ENCODE measurements at places on chromosomes 3 and 15.

DNA sequence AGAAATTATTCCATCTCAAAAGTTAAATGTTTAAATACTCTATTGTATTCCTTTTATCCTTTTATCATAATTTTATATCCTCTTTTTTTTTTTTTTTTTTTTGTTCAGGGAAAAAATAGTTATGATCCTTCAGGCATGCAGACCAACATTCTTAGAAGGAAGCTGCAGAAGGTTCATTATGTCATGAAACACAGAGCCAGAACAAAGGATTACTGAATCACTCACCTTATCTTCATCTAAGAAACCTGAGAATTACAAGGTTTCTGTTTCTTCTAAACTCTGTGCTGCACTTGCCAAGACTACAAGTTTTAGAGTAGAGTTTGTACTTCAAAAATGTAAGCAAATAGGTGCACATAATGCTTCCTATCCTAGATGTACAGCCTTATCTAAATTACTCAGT is 3.3 kb downstream of the PLCH1 start:
- DNase-seq: no peak

GRCh38 chr3:195102609-195103467 is 168.1 kb downstream of the XXYLT1 start:
- no peak for DNase-seq

GRCh38 chr15:58469432-58470353 is 37.9 kb downstream of the LIPC start:
- DNase-seq: no peak

GRCh38 chr15:90957031-90957790 is 2.5 kb downstream of the RCCD1 start:
- no peak for DNase-seq

DNA sequence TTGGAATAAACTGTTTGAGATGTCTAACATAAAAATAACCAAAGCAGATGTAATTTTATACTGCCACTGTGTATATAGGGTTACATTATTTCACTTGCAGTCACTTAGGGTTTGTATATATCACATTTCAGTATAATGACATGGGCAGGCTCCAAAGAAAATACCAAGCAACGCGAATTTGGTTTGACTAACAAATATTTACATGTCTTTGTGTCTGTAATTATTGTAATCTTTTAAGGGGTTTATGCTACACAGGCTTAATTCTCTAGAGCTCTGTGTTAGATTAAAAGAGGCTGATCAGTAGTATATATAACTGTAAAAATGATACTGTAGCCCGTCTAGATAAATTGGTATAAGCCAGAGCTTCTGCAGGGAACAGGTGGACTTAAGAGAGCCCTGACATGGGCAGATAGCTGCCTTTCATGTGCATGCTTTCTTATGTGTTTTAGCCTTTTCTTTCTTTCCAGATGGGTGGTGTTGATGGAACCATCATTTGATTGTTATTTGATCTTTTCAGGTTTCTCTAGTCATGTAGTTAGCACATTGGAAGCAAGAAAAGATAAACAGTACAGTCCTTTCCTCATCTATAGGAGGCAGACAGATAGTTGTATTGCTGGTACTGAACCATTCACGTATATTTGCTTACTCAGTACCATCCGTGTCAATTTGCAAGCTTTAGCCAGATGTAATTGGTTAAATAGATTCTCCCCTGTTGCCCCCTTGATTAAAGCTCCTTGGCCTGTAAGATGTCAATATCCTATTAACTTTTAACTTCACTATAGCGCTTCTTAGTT is 86.1 kb downstream of the GALK2 start:
- no peak for DNase-seq

- no peak for DNase-seq
Measured at GRCh38 chr3:135374571-135374970, 579.5 kb downstream of the EPHB1 start.

- no peak for DNase-seq
Measured at GRCh38 chr3:176807938-176808337, 389.3 kb downstream of the TBL1XR1 start.

GRCh38 chr15:39411102-39411989 is 169.5 kb upstream of the THBS1 start:
- DNase-seq: no peak

GRCh38 chr3:81530180-81530939 is 231.1 kb downstream of the GBE1 start:
- DNase-seq: no peak

DNA sequence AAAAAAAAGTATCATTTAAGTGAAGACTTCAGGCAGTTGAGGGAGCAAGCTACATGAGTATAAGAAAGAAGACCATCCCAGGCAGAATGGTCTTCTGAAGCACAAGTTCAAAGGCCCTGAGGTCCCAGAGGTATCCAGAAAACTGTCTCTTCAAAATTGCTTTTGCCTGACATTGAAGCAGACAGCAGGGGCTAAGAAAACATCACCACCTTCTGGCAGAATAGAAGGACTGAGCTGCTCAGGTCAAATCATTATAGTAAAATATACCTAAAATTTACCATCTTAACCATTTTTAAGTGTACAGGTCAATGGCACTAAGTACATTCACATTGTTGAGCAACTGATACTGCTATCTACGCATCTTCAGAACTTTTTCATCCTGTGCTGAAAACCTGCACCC is 16.4 kb downstream of the GPR160 start:
- no peak for DNase-seq

DNA sequence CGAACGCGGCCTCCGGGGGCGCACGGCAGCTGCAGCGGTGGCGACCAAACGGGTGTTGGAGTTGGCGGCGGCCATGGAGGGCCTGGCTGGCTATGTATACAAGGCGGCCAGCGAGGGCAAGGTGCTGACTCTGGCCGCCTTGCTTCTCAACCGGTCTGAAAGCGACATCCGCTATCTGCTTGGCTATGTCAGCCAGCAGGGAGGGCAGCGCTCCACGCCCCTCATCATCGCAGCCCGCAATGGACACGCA is 725 bp downstream of the FEM1B start:
- DNase-seq: no peak

- no peak for DNase-seq
Measured at GRCh38 chr3:39501968-39502837, 34.7 kb downstream of the MOBP start.

DNA sequence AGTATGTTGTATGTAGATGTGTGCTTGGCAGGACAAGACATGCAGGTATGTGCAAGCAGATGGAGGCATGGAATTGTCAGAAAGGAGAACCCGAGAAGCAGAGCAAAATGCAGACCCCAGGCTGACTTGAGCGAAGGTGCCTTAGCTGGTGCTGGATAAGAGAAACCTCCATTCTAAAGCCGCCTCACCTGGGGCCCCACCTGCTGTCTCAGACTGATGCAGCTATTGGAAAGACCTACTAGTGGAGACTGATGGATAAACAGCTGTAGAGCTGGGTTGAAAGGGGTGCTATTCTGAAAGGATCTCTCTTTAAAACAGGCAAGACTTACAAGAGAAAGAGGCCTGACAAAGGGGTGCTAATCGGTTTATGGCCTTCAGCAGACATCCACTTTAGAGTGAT is 86.2 kb downstream of the EPHB1 start:
- DNase-seq: no peak

DNA sequence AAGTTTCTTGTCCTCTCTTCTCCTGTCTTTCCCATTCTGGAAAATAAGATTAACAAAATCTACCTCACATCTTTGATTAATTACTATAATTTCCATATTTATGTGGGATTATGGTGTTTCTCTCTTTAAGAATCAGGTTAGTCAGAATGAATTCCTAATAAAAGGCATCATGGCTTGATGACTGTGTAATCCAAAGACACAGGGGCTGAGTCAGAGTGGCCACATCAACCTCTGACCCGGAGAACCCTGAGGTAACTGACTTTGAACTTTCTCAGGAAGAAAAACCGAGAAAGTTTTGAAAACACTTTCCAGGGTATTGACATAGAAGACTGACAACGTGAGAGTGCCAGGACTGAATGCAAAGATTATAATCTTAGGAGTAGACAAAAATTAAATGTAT is 170.3 kb upstream of the MCTP2 start:
- DNase-seq: no peak

DNA sequence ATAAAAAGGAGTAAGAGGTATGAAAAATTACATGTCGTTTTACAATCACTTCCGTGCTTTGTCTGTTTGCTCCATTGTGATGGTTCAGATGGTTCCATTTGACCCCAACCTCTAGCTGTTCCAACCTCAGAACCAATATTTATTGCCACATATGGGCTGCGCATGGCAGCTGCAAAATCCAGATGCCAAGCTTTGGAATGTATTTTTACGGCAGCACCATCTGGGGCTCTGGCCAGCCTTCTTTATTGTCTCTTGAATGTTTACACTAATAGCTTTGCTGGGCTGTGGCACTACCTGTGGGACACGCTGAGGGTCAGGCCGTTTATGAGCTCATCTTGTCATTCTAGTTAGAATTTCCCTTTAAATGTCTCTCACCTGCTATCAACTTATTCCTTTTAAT is 219.8 kb downstream of the ROBO2 start:
- DNase-seq: no peak

DNA sequence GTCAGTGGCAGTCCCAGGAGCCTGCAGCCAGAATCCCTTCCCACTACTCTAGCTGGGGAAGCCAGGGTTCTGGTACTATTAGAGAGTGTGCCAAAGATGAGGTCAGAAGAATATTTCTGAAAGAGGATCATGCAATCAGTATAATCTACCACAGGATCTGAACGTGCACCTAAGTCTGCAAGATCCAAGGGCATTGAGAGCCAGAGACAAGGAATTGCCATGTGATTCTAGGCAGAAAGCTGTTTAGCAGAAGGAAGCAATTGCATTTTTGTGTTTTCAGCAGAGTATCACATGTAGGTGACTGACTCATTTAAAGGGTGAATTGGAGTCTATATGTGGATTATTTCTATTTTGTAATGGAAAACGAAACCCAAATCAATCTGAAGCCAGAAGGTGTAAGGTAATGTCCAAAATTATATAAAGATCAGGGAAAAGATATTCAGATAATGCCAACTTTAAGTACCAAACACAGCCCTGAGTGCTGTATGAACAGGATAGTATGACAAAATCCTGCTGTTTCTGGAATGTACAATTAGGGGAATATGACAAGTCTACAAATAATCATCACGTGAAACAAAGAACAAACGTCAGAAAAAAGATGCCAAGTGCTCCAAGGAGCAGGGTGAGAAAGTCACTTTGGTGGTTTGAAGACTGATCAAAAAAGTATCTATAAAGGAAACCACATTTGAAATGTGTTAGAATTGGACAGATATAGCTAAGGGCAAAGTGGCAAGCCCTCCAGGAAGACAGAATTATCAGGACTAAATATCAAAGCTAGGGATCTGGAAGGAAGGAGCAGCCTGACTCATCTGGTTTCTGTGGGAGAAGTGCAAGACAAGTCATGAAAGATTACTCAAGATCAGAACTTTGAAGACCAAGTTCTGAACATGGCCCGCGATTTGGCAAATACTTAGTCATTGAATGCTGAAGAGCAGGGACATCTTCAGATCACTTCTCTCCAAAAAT is 1036.6 kb downstream of the NTRK3 start:
- no peak for DNase-seq
